NCI-H2029 treated with DMSO at 0.1 percent for 48 hours (cell line): ENCODE measurements at places on chromosomes 16 and 17.

GRCh38 chr17:52470553-52470952 lies 312.0 kb upstream of the CA10 start:
- DNase-seq, result no peak

DNA sequence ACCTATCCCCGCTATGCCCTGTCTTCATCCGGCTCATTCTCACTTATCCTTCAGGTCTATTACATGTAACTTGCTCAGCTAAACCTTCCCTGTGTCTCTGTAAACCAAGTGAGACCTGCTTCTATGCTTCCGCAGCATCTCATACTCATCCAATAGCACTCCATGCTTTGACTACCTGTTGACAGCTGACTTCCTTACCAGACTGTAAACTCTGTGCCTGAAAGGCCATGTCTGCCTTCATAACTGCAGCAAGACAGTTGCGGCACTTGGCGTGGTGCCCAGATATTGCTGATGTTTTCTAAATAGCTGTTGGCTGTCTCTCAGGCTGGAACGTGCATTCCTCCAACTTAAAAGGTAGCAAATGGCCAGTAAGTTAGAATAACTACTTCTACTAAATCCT lies 1.8 kb upstream of the OR1E1 start:
- DNase-seq, result no peak

DNA sequence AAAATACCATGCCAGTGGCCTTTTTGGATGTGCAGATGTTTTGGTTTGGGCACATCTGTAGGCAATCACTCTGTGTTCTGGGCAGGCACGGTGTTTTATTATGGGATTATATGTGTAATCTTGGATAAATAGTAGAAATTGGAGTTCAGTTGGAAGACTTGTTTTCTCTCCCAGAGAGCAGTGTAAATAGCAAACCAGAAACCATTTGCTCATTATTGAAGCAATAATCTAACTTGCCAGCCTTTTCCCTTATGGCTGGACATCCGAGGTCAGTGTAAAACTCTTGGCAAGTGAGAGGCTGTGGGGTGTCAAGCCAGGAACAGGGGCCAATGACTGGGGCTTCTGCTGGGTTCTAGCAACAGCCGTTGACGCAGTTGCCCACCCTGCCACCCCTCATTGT lies 69.9 kb downstream of the IRX3 start:
- no peak for DNase-seq

DNA sequence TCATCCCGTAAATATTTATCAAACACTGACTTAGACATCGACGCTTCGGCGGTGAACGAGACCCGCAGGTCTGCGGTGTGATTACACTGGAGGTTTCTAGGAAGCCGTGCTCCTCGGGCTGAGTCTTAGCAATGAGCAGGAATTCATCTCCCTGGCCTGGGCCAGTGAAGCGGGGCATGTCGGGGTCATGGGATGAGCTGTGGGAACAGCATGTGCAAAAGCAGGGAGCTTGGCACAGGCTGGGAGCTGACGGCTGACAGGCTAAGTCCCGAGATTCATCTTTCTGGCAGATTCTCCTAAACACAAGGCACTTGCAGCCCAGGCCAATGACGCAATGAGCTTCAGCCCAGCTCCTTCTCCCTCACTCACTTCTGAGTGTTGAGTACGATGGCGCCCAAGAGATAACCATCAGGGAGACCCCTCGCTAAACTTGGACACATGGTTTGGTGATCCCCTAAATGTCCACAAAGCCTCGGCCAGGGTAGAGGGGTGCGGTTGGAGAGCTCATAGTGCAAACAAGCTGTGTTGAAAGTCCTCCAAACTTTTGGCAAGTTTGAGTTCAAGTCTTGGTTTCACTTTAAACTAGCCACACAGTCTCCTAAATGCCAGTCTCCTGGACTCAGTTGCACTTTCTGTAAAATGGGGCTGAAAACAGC lies 12.8 kb downstream of the CRISPLD2 start:
- no peak for DNase-seq

GRCh38 chr16:78694414-78694813 lies 595.0 kb downstream of the WWOX start:
- no peak for DNase-seq

DNA sequence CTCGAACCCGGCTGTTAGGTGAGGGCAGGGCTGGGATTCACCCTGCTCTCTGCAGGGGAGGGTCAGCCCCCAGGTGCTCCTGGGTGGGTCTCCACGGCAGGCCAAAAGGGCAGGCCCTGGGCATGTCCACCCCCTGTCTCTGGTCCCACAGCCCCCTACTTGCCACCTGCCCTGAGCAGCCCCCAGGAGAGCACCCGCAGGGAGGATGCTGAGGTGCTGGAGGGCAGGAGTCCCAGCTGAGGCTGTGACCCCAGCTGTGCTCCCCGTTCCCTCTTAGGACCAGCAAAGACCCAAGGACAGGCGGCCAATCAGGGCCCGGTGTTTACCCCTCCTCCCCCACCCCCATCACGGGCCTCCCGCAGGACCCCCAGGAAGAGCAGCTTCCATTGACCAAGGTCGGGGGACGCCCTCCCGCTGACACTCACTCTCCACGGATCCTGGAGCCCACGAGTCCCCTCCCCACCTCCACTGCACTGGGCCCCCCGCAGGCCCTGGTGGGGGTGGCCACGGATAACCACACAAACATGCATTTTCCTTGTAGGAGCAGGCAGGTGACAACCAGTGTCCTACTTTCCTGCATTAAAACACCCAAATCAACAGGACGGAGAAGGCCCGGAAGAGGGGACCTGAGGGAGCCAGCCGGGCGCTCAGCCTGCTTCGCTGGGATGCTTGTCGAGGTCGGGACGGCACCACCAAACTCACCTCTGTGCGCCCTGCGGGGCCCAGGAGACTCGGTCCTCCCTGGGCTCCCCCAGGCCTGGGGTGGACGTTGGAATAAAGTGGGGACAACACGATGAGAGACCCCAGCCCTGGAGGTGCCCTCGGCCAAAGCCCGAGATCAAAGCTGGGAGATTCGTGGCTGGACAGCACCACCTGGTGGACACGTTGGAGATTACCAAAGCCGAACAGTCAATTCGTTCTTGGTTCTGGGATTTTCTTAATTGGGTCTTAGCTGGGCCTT lies 22.5 kb upstream of the ENPP7 start:
- DNase-seq, result peak; percentile 11

- DNase-seq, result no peak
Observed at GRCh38 chr16:12086822-12087221, 110.3 kb downstream of the SNX29 start.

DNA sequence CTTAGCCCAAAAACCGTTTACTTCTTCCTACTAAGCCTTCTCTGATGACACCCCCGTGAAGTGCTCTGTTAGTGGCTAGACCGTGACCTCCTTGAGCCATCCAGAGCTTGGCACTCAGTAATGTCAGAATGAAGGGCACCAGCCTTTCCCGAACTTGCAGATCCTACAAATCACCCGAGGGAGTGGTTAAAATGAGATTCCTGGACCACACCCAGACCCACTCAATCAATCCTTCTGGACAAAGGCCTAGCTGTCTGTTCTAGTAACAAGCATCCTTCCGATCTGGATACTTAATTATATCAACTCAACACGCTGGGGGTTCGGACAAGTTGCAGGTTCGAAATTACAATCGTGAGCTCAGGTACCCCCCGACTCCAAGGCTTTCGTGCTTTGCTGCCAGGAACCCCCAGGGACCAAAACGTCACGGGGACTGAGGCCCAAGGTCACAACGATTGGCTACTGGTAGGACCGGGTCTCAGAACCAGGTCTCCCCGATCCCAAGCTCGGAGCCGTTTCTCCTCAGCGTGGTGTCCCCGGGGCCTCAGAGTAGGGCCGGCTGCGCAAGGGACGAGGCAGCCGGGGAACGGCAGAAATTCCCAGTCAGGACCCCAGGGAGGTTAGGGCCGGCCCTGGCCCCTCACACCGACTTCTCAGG lies 527 bp downstream of the CIAPIN1 start:
- DNase-seq, result peak; percentile 8

GRCh38 chr17:29559640-29560039 lies 7.2 kb downstream of the ABHD15 start:
- DNase-seq, result no peak

DNA sequence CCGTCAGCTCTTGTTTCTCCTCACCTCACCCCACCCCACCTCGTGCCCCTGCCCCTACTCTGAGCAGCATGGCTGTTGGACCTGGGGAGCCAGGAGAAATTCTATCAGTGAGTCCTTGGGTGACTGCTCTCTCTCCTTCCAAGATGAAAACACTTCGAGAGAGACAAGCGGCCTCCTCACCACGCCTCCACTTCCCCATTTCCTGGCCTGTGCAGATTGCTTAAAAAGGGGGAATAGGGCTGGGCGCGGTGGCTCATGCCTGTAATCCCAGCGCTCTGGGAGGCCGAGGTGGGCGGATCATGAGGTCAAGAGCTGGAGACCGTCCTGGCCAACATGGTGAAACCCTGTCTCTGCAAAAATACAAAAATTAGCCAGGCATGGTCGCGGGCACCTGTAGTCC lies 9.5 kb downstream of the DLX4 start:
- DNase-seq, result no peak

DNA sequence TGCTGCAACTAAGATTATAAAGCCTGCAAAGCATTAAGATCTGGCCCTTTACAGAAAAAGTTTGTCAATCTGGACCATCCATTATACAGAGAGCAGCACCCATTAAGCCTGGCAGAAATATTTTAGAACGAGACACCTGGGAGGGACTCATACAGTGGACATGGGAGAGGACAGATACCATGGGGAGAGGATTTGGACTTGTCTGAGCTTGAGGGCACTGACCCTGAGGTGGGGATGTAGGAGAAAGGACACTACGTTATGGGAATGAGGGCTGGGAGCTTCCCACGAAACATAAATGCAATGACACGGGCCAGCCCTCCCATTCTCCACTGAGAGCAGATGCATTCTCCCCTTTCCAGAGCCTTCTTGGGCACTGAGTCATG lies 6.2 kb downstream of the RUSF1 start:
- DNase-seq, result no peak

DNA sequence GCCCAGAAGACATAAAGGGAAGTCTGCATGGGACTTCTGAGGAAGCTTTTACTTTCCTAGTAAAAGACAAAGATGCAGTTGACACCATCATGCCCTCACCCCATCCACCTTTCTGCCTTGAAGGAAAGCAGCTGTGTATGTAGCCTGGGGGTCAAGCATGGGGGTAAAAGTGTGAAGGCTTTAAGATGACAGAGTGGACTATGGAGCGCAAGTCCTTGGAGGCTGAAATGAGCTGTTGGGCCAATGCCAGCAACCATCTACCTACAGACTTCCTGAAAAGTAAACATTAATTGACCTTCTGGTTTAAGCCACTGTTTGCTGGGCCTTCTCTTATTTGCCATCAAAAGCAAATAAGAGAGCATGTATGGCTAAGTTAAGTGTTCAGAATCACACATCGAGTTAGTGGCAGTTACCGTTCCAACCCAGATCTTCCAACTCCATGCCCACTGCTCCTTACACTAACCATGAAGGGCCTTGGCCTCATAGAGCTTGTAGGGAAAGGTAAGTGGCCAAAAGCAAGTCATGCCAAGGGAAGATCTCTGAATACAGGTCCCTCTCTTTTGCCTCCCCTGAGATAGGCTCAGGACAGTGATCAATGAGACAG lies 30.0 kb downstream of the SLC13A5 start:
- no peak for DNase-seq

GRCh38 chr16:21265104-21265837 lies 12.8 kb downstream of the CRYM start:
- DNase-seq, result peak; percentile 57

DNA sequence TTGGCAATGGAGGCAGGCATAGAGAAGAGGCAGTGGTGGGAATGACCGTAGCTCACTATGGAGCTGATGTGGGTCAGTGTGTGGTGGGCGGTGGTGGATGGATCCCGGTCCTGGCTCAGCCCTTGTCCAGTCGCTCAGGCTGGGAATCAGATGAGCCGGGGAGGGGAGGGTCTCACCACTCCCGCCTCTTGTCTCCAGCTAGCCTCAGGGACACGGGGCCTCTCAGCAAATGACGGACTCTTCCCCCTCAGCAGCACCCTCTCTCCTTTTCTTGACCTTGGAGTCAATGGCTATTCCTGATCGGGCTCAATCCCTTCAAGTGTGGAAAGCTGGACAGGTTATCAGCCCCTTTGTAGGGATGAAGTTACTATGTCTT lies 208.5 kb downstream of the NTN1 start:
- no peak for DNase-seq

DNA sequence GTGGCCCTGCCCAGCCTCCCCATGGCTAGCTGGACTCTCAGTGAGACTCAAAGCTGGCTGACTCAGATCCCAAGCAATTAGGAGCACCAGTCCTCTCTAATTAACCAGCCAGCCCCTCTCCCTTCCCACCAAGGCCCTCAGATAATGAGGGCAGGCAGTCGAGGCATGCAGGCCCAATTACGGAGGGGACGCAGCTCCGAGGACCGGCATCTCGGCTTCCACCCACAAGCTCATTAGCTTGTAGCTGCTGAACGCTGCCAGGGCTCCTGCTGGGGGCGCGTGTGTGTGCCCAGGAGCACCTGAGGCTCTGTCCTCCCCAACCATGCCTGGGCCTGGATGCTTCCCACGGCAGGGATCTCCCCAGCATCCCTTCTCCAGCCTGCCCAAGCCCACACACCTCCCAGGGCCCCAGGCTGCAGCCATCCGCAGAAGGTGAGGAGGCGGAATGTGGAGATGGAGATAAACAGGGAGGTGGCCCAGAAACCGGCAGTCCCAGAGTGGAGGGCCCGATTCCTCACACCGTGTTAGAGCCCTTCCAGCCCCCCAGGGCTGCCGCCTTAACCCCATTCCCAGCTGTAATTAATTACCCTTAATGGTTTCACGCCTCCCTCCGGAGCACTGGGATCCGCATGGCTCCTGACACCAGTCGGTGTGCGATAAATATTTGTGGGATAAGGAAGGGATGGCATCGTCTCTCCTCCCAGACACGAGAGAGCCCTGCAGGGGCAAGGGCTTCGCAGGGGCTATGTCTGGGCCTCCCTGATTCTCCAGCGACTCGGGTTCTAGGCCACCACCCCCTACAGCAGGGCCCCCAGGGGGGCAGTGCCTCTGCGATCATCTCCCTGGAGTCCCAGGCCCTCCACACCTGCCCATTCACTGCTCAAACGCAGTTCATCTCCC lies 42.2 kb downstream of the RPH3AL start:
- no peak for DNase-seq

GRCh38 chr17:5478992-5479391 lies 7.0 kb downstream of the DERL2 start:
- no peak for DNase-seq

DNA sequence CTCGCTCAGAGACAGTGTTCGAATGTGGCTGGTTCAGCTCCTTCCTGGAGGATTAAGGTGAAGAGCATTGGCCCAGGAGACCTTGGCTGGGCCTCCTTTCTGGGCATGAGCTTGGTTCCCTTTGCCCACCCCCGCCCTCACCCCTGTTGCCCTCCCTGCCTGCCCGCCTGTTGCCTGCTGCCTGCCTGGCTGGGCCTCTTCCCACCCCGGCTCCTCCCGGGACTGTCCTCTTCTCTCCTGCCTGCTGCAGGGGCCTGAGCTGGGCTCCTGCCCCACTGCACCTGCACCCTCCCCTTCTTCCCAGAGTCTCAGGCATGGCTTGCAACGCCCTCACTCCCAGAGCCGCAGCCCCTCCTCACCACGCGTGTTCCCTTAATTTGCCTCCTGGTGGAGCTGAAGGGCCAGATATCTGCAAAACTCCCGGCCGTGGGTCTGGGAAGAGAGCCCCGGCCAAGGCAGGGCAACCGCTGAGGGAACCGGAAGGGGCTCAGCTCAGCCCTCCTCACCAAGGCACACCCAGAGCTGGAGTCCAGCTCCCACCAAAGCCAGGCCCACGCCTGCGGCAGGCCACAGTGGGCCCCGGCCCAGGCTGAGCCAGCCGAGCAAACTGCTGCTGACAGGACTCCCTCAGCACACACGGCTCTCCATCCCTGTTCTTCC lies 31.2 kb downstream of the MNT start:
- no peak for DNase-seq
